MCF 10A (cell line): ENCODE measurements at places on chromosomes 2 and 18. TPM values are rescaled to one million over a fixed set of nuclear protein-coding genes. Genes with fewer than 3 reads are reported as not detected.

DNA sequence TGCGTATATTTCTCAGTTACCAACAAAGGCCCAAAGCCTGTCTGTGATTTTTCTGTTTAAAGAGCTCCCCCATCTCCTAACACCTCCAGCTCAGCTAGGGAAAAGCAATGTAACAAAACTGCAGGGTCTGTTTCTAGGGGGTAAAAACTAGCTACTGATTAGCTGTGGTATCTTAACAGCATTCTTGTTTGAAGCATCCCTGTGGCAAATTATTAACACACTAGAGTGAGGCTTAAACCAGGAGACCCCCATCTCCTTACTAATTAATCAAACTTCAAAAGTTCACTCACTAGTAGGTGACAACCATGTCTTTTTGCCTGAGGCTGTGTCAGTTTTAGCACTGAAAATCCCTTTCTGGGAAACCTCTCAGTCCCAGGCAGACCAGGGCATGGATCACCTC, 186.2 kb upstream of the PARD3B start:
- no peak for DNase-seq

DNA sequence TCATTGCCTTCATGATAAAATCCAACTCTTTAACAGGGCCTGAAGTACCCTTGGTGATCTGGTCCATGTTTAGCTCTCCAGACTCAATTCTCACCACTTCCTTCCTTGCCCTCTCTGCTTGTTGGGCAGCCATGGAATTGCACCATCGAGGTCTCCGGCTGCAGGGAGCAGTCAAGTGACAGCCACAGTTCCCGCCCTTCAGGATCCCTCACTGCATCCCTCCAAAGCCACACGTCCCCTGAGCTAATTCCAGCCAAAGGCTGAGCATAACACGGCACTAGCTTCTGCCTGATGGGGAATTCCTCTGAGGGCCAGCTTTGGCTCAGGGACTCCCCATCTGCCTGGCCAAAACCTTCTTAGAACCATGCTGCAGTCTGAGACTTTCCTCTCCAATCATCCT, 47.4 kb upstream of the SLC1A4 start:
- no peak for DNase-seq

DNA sequence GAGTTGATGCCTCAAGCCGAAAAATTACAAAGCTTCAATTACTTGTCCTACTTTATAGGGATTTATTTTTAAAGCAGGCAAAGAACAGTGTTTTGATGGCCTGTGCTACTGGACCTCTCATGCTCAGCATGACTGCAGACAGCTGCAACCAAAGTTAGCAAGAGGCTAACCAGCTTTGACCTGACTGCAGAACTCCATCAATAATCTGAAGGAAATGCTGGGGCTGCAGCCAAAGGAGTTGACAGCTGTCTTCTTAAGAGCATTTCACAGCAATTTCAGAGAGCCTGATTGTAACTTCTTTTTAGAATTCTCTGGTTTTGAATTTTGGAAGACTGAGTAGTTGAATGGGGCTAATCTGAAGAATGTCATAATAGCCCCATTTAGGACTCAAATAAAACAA, 46.5 kb upstream of the SESTD1 start:
- DNase-seq, result no peak

GRCh38 chr2:36562240-36562639, 35.7 kb downstream of the FEZ2 start:
- no peak for DNase-seq

- no peak for DNase-seq
These were observed 1794.1 kb upstream of the LRRTM1 start for GRCh38 chr2:82098617-82099016.

The SP5 gene
- total RNA-seq, result not detected in 2 replicates
